ENCODE measurements at places on chromosomes 1 and 21.
A peak's percentile ranks its signal among the peaks of the same experiment; 100 is the strongest.

GRCh38 chr1:22275626-22276395, 132.9 kb upstream of the WNT4 start:
- peak; percentile 68 for DNase-seq

GRCh38 chr1:203086992-203087763, 1.4 kb upstream of the MYOG start:
- DNase-seq = no peak

- no peak for DNase-seq
Observed at GRCh38 chr1:212465311-212465710, 32.6 kb downstream of the NENF start.

DNA sequence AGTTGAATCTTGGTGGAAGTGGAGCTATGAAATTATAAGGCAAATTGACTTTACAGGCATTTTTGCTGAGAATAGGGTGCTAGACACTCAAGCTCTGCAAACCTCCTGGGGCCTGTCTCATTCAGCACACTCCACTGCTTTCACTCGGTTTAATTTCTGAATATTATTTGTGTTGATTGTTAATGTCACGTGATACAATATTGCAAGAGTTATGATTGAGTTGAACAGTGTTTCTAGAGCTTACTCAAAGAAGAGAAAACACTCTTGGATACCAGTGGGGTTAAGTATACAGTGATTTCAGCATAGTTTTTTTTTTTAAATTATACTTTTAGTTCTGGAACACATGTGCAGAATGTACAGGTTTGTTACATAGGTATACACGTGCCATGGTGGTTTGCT, 49.7 kb downstream of the C21orf91 start:
- DNase-seq = no peak

GRCh38 chr21:26835714-26836265, 9.4 kb downstream of the ADAMTS1 start:
- no peak for DNase-seq

- no peak for DNase-seq
Observed at GRCh38 chr1:211808475-211808874, 22.1 kb downstream of the LPGAT1 start.

- DNase-seq = peak; percentile 31
Observed at GRCh38 chr1:153841463-153841994, 66.3 kb downstream of the SLC27A3 start.

- no peak for DNase-seq
Observed at GRCh38 chr1:234638832-234639799, 29.1 kb upstream of the IRF2BP2 start.

- no peak for DNase-seq
Observed at GRCh38 chr1:35191429-35192055, 1.4 kb downstream of the SFPQ start.

DNA sequence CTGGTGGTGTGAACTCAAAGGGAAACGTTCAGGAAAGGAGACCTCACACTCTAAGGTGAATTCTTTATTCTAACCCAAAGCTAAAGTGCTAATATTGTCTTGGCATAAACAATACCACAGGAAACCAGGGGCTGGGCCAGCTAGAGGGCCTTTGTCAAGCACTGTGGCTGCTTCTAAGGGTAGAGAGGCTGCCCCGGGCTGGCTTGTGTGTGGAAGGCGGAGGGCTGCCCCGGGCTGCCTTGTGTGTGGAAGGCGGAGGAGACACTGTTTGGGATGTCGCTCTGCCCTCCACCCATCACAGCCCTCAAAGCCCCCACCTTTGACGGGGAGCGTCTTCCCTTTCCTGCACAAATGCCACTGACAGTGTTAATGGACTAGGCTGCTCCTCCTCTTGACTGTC, 216.8 kb downstream of the TOMM20 start:
- no peak for DNase-seq

GRCh38 chr1:228453022-228453560, 34.1 kb upstream of the RNF187 start:
- no peak for DNase-seq

DNA sequence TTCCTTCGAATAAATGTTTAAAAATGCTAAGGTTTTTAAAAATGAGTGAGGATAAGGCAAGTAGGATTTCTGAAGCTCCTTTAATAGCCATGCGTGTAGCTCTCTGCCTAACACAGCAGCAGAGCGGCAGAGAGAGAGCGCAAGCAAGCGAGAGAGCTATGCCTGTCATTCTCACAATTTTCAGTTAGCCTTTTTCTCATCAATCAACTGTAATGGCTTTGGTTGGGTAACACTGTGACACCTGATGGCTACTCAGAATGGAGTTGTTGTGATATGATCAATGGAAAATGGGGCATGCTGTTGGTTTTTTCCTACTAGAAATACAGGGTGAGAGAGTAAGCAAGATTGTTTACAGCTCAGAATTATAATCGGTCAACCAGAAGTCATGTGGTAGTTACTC, 198.4 kb downstream of the RPS6KC1 start:
- no peak for DNase-seq

DNA sequence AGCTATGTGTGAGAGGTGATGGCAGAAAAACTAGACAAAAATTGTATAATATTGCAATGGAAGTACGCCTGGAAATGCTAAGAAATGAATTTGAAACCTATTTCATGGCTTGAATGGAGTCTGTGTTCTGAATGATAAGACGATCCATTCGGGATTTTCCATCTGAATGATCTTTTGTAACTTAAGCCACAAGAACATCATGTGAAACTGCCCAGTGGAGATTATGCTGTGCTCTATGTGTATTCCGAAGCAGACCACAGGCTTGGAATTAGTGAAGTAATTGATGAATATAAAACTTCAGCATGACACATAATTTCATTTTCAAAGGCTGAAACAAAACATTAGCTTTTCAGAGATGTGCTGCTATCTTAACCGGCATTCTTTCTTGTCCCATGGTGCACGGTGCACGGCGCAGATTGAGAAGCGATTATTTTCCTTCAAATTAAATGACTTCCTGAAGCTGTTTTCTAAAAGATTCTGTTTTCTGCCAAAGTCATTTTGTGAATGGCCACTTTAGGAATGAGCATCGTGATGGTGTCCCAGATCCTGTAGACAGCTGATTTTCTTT, 652.9 kb downstream of the PLA2G4A start:
- DNase-seq = no peak

DNA sequence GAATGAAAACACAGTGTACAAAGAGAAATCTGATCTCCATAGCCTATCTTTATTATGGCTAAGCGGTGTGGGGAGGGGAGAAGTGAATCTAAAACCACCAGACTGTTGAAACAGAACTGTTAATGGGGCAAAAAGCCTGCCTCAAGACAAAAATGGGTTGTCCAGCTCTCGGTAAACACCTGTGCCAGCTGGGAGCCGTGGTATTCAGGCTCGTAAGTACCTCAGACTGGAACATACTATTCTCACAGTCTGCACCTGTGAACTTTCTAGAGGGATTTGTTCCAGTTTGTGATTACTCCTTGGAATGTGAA, 42.7 kb upstream of the ATP1A1 start:
- no peak for DNase-seq

DNA sequence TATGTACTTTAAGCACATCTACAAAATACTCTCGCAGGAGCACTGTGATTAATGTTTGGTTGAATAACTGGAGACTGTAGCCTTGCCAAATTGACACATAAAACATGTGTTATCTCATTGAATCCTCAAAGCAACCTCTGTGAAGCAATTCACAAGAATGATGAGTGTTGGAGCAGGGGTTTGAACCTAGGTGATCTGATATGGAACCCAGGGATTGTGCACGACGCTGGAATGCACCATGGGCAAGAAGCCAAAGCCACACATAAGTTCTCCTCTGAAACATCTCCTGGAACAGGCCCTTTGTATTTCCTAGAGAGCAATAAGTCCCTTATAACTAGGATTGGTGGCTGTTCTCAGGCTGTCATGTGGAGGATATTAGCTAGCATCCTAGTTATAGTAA, 124.6 kb upstream of the IVNS1ABP start:
- DNase-seq = peak; percentile 46

- DNase-seq = no peak
Observed at GRCh38 chr1:115063228-115063901, 25.9 kb downstream of the TSPAN2 start.

DNA sequence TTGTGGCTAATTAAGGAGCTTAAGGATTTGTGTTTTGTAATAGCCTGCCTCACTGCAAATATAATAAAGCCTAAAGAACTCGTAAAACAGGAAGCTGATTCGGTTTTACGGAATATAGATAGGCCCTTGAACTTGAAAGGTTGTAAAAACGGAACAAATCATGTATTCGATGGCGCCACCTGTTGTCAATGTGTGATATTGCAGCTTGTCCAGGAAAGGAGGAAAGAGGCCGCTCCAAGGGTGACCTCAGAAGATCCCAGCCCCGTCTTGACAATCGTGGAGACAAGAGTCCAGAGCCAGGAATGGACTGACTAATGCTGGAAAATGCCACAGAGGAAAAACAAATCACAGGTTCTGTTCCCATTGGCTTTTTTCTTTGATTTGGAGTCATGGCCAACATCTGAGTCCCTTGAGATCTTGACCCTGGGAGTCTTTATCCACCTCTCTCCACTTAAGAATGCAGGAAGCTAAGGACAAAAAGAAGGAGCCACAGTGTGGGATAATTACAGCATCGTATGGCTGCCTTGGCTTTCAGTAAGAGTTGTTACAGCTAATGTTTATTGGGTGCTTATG, 7.0 kb upstream of the IGSF21 start:
- DNase-seq = peak; percentile 71

DNA sequence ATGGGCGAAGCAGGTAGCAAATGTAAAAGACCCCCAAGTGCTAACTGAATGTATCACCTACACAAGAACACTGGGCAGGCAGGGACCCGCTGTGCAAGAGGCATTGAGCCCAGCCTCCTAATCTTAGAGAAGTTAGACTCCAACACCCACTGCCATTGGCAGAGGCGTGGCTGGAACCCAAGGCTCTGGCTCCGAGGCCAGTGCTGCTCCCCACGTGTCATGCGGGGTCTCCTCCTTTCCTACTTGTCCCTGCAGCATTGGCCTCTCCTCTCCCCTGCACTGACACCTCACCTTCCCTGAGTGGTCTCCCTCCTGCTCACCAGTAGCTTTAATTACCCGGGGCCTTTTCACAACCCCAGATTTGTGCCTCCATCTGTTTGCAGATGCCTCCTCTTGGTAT, 107.0 kb downstream of the GALNT2 start:
- no peak for DNase-seq

- no peak for DNase-seq
Observed at GRCh38 chr1:248786156-248786555, 30.6 kb upstream of the LYPD8 start.

Data from cardiac fibroblast (primary cell).